Suppressor macrophage treated with lipopolysaccharide for 1 hour (primary cell): ENCODE measurements at places on chromosomes 7 and 10.

DNA sequence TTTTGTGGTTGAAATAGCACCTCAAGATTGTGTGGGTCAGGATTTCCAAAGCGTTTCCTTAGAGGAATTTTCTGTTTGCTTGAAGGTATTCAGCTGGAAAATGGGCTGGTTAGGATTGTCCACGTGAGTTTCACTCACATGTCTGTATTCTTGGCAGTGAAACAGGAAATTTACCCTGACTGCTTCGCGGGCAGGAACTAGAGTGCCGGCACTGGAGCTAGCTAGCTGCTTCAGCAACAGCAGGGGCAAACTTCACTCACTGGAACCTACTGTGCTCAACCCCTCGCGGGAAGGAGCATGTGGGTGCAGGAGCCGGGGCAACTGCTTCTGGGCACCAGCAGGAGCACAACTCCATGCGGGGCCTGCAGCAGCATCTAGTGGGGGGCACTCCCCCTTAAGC is 38.0 kb upstream of the RTKN2 start:
- DNase-seq: peak; percentile 17

- DNase-seq: peak; percentile 71
Observed at GRCh38 chr7:30771174-30771879, at the start of gene MINDY4. Gene MINDY4 (plus strand): TSS chr7:30771417. CDS start chr7:30771494, 77 bp downstream.

DNA sequence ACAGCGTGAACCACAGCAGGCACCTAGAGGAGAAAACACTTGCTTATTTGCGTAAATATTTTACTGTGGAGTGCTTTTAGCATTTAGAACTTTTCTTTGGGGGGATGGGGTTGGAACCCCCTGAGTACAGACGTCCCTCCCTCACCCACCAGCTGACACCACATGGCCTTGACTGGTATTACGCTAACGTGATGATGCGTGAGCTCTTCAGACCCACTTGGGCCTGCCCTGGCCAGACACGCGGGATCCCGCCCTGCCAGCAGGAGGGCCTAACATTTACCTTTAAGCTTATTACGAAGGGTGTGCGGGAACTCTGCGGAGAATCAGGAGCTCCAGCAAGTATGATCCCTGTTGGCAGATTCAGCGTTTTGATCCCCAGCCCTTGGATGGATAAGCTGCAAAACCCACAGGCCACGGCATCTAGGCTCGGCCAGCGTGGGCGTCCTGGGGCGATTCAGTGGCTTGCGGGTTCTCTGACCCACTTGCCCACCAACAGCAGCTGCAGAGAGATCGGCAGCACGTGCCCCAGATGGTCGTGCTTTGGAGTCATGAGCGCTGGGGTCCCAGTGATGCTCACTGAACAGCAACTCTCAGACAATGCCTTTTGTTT is 545.5 kb upstream of the FOXK1 start:
- DNase-seq: no peak

GRCh38 chr10:76618641-76619040 is 1019.0 kb downstream of the KCNMA1 start:
- DNase-seq: no peak

DNA sequence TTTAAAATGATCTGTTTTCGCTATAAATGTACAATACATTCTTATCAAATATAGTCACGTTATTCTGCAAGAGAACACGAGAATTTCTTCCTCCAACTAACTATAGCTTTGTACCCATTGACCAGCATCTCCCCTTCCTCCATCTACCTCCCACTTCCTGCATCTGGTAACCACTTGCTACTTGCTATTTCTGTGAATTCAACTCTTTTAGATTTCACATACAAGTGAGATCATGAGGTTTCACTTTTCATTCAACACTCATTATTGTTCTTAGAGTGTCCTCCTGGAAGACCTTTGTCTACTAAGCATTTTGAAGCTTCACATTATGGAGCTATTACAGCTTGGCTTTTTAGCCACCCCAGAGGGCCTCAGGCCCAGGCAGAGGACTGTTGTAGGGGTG is 741.3 kb upstream of the FZD8 start:
- DNase-seq: no peak

GRCh38 chr10:29482591-29483431 is 152.0 kb downstream of the SVIL start:
- DNase-seq: no peak

- no peak for DNase-seq
Observed at GRCh38 chr7:42627101-42627500, 284.8 kb downstream of the C7orf25 start.

DNA sequence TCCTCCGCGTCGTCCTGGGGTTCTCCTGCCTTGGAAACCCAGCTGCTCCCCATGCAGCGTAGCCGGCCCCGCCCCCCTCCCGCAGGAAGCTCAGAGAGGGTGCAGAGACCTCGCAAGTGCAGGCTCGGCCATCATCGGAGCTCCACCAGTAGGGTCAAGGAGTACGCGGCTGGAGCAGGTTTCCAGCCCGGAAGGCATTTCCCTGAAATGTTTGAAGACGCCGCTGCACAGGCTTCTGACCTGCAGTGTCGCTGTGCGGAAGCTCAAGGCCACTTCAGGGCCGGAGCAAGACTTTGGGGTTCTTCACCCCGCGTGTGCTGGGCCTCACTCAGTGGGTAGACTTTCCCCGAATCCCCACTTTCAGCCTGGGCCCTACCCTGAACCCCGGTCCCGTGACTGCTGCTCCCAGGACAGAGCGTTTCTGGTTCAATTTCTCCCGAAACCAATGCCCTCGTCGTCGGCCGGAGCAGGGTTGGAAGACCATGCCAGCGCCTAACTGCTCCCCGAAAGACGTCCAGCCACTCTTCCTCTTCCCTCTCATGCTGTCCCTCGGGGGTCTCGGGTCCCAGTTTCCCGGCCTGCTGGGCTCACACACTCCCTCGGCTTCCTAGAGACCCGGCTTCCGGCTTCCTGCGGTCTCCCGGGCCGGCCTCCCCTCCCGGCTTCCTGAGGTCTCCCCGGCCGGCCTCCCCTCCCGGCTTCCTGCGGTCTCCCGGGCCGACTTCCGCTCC is 52.1 kb downstream of the INSIG1 start:
- no peak for DNase-seq

DNA sequence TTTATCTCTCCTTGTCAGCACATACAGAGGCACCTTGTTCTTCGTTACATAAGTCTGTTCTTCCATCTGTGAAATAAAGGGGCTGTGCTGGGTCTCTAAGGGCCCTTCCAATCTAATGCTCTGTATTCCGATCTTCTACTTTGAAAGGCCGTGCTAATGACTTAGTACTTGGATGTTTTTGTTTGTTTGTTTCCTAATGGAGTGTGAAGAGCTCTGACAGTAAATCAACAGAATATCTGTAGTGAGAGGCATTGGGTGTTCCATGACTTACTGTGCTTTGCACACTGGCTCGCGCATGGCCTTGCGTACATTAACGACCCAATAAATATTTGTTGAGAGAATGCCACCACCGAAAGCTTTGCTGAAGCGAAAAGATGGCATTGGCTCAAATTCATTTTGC is 162.1 kb downstream of the CHN2 start:
- DNase-seq: no peak

- no peak for DNase-seq
Observed at GRCh38 chr7:22231806-22232205, 125.1 kb downstream of the RAPGEF5 start.

GRCh38 chr10:98646998-98647917 is 200.5 kb upstream of the HPS1 start:
- DNase-seq: no peak

GRCh38 chr10:102409604-102410428 is 8.8 kb downstream of the PSD start:
- DNase-seq: no peak
